ENCODE measurements at places on chromosomes 4 and X.

- DNase-seq = no peak
Measured at GRCh38 chr4:94669672-94670664, 87.8 kb upstream of the BMPR1B start.

DNA sequence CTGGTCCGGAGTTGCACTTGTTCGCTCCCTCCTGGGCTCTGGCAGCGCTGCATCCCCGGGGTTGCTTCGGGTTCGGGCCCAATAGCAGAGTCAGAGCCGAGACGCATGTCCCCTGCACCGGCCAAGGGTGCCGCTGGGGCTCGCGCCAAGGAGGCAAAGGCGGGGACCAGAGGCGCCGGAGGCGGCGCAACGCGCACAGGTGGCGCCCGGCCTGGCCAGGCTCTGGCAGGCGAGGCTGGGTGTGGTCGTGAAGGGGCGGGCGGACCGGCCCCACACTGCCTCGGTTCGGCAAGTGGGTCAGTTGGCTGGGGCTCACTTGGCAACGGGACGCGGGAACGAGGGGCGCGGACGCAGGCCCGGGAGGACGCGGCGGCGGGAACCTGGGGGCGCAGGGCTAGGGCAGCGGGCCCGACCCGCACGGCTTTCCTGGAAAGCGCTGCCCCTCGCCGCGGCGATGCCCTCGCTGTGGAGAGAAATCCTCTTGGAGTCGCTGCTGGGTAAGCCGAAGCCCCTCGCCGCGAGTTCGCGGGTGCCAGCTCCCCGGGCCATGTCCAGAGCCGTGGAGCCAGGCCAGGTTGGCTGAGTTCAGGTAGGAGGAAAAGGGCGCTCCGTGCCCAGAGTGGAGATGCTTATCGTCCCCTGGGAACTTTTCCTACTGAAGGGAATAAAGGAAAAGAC, at the start of gene CWH43:
TSS of gene CWH43 (plus strand) at position 300 of the 678 bp plus-strand sequence. CDS start at position 455, 155 bp downstream.
- DNase-seq = no peak

DNA sequence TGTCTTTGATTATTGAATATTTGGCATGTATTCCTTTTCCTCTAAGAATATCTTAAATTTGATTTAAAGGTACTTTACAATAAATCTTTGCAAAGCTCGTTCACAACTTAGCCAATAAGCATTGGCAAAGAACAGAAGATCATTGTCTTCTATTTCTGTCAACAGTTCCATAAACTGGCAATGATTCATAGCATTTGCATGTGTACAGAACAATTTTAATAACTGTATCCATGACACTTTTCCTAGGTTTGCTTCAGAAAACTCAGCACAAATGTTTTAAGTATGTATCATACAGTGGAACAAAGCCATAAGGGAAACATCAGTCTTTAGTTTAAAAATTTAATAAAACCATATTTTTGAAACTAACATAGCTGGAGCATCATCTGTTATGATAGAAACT, 462.7 kb upstream of the RPS6KA3 start:
- no peak for DNase-seq

GRCh38 chr4:156933633-156934258, 37.9 kb downstream of the PDGFC start:
- no peak for DNase-seq

- no peak for DNase-seq
Measured at GRCh38 chr4:36348403-36348938, 67.1 kb downstream of the DTHD1 start.

GRCh38 chr4:25437926-25438325, 60.9 kb downstream of the ANAPC4 start:
- DNase-seq = no peak

DNA sequence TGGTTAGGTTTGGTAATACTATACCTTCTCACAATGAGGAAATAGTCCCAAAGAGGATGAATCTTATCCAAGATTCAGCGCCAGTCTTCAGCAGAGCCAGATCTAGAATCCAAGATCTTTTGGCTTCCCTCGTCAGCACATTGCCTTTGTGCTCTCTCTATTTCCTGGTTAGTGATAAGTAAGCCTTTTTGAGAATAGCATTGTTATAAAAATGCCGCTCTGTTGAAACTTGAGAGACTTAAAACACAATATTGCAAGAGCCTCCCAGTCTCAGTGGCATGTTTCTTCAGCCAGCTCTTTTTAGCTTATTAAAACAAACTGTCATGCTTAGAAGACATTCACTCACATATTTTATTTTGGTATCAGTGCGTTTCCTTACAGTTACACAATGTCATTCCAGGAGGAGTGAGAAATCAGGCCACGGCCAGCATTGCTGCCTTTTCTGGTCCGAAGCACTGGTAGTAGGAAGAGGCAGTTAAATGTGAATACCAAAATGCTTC, 141.4 kb downstream of the KLHL8 start:
- no peak for DNase-seq

- no peak for DNase-seq
Measured at GRCh38 chr4:155617296-155617695, 49.4 kb upstream of the GUCY1A1 start.

DNA sequence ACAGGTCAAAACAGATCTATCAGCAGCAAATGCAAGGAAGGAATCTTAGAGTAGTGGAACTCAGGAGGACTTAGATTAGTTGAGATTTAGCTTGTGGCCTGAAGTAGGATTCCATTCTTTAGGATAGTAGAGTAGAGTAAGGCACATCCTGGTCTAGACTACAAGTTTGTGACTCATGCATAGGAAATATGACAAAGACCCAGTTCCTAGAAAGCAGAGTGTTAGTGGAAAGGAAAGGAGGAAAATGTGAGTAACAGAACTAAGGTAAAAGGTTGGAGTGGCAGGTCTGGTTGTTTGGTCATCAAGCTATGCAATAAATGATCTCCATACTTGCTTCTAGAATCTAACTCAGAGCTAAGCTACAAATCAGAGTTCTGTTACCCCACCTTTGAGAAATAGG, 595.0 kb downstream of the ACTRT1 start:
- no peak for DNase-seq

DNA sequence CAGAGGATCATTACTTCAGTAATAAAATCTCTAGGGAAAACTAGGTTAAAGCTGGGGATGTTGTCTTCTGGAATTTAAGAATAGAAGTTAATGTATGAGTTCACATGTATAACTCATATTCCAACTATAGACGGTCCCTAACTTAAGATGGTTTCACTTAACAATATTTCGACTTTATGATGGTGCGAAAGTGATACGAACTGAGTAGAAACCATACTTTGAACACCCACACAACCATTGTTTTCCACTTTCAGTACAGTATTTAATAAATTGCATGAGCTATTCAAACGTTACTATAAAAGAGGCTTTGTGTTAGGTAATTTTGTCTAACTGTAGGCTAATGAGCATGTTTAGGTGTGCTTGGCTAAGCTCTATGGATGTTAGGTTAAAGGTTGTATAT, 38.7 kb downstream of the CCSER1 start:
- no peak for DNase-seq

DNA sequence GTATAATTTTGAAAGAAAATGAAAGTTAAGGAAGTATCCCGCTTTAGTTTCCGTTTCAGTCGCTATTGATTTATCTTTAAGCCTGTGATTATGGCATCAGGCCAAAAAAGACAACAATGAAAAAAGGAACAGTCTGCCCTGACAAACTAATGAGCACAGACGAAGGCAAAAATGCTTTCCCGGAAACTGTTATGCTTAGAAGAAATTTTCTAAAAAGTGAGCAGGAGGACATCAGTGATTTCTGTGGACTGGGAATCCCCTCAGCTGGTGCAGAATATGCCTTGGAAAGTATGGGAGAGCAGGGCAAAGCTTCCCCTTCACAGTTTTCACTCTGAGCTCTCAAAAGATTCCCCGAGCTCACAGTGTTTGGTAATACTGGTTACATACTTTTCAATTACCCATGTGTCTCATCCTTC, 5.1 kb upstream of the CXCL10 start:
- peak; percentile 28 for DNase-seq

- no peak for DNase-seq
Measured at GRCh38 chr4:166941629-166942028, 292.7 kb downstream of the SPOCK3 start.

GRCh38 chr4:19522966-19523365, 728.7 kb upstream of the SLIT2 start:
- no peak for DNase-seq

DNA sequence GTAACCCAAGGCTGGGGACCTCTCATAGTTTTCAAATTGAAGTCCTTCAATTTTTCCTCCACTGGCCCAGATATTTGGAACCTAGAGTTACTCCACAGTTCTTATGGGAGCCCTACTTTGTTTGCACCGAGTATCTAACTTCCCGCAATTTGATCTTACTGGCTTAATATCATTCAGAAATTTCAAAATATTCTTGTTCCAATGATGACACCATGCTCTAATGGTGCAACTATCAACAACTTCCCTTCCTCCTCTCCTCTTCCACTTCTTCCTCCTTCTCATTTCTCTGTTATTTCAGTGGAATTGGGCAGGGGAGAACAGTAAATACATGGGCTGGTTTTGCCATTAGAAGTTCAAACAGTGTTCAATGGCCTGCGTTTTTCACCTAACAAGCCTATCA, 20.2 kb downstream of the PDCL2 start:
- no peak for DNase-seq

- DNase-seq = peak; percentile 20
Measured at GRCh38 chr4:95155759-95156451, 392.9 kb downstream of the UNC5C start.

DNA sequence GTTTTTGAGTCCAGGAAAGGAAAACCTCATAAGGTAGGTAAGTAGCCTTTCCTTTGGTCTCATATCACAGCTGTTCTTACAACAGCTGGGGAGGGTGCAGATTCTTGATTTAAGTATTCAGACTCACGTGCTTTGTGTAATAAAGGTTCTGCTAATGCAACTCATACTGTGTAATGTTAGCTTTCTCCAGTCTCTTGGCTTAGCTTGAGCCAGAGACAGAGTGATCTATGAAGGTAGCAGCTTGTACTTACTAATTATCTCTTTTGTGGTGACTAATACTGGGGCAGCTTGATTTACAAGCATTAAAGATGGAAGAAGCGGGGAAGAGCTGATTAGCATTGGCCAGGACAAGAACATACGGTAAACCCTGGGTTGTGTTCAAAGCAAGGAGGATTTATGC, 80.3 kb downstream of the LNX1 start:
- DNase-seq = no peak

- no peak for DNase-seq
Measured at GRCh38 chrX:70979136-70979762, 48.4 kb upstream of the SLC7A3 start.

DNA sequence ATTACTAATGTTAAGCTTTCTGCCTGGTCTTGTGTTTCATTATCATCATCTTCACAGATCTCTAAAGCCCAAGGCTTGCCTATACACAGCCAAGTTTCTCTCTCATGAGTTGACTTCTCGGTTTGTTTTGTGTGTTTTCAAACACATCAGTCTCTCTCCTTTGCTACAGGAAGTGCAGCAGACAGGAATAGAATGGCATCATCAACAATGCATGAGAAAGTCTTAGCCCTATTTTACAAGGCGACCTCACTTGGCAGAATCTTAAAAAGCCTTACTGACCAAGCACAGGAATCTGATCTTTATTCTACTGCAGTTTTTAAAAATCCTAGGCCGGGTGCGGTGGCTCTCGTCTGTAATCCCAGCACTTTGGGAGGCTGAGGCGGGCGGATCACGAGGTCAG, 36.8 kb downstream of the CC2D2A start:
- no peak for DNase-seq

- no peak for DNase-seq
Measured at GRCh38 chr4:80306260-80306659, 29.3 kb upstream of the CFAP299 start.

DNA sequence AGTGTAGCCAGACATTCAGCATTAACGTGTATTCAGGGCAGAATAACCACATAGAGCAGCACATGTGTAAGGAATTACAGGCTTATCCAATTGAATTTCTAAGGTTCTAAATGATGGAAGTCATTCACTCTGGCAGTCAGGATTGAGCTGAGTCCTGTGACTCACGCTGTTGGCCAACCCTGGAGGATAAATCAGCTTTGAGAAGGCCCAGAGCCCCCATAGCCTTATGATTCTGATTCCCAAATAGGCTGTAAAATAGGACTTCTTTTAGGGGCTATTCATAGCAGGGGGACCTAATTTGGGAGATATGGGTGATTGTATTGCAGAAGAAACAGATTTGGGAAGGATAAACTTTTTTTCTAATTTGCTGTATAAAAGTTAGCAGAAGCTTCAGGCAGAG, 8.1 kb upstream of the HPF1 start:
- DNase-seq = no peak

GRCh38 chr4:169420291-169420690, 149.5 kb upstream of the SH3RF1 start:
- DNase-seq = no peak

DNA sequence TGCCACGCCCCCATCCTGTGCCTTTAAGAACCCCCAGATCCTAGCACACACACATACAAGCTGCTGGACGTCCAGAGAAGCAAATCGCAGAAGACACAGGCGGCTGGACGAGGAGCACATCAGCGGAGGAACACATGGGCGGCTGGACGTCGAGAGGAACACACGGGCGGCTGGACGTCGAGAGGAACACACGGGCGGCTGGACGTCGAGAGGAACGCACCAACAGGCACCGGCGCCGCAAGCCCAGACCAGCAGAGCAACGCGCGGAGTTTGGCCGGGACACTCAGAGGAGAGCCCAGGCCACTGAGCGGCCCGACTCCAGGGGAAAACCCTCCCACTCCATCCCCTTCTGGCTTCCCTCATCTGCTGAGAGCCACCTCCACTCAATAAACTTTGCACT, 17.2 kb downstream of the ZCCHC13 start:
- DNase-seq = no peak

- DNase-seq = peak; percentile 48
Measured at GRCh38 chrX:49155243-49155899, 7.2 kb upstream of the MAGIX start.

- DNase-seq = no peak
Measured at GRCh38 chrX:136941396-136942337, 61.1 kb upstream of the RBMX start.

- no peak for DNase-seq
Measured at GRCh38 chrX:9824554-9824953, 38.3 kb downstream of the SHROOM2 start.

- DNase-seq = no peak
Measured at GRCh38 chr4:139763205-139763604, 97.6 kb downstream of the MGST2 start.

DNA sequence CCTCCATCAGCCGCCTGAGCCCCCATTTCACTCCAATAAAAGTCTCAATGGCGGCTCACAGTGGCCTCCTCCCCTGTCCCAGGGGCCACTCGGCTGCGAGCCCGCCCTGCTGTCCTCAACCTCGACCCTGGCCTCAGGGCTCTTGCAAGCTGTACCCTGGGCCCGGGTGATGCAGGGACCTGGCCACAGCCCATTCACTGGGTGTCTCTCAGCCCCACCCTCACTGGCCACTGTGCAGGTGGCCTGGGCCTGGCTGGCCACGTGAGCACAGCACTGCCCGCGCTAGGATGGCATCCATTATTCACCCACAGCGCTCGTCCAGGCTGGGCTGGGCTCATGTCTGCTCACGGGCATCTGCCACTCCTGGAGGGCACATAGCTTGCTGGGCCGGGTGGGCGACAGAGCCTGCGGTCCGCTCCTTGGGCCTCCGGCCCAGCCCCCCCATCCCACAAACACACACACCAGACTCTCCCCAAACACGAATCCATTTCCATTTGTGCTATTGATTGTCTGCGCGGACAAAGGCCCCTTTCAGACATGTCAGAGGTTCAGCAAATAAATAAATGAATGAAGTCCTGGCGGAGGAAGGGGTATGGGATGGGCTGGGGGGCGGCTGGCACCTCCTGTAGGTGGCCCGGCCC, 16.5 kb upstream of the FGFR3 start:
- no peak for DNase-seq

- no peak for DNase-seq
Measured at GRCh38 chrX:153631907-153632594, 15.0 kb upstream of the DUSP9 start.

- peak; percentile 73 for DNase-seq
Measured at GRCh38 chrX:73562984-73563737, at the start of gene CHIC1. Gene CHIC1, plus strand, starts transcription at chrX:73563197. Its CDS starts 88 bp downstream, at chrX:73563285.

GRCh38 chr4:4457803-4458553, 71.1 kb downstream of the NSG1 start:
- no peak for DNase-seq
